Hematopoietic multipotent progenitor cell treated with erythropoietin and hydrocortisone succinate and interleukin-3 and kit ligand, for 15 days (in vitro differentiated cells): ENCODE measurements at places on chromosomes 4 and X.

DNA sequence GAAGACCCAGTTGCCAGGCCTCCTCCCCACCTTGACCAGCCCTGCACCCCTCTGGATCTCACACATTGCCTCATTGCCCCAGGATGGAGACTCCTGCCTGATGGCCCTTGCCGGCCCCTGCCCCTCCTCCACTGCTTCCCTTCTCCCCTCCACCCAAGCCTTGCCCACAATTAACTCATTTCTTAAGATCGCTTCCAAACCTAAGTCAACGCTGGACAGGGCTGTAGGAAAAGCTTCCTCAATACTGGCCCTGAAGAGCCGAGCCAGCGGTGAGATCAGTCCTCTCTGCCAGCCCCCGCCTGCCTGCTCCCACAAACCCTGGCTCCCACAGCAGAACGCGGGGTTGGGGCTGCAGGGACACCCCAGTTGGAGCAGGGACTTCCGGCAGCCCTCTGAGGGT, 7.5 kb upstream of the HAUS7 start:
- DNase-seq: no peak

DNA sequence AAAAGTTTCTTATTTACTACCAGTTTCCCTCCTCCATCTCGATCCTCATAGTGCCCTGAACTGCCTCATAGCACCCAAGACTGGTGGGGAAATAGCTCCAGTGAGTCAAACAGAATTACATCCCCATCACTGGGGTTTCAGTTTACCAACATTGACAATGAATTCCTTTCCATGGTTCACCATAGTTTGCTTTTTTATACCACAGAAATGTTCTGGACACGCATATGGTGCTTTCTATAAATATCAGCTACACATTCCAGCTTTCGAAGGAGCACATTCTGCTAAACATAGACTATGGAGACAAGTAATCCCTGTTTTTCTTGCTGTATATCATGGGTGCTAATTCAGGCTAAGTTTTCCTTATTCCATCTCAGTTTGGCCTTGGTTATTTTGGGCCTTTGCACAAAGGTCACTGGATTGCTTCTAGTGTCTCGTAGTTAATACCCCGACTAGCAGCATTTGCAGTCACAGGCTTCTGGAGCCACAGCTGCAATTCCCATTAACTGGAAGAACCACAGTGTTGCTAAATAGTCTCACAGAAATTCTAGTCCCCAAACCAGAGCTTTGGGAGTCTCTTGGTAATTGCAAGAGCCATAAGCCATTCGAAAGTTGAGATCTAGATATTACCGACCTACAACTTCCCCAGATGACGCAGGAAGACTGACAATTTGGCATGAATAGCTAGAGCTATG, 53.4 kb upstream of the TRPC3 start:
- no peak for DNase-seq

- DNase-seq: no peak
Observed at GRCh38 chrX:97490656-97491055, 606.9 kb downstream of the RPA4 start.

DNA sequence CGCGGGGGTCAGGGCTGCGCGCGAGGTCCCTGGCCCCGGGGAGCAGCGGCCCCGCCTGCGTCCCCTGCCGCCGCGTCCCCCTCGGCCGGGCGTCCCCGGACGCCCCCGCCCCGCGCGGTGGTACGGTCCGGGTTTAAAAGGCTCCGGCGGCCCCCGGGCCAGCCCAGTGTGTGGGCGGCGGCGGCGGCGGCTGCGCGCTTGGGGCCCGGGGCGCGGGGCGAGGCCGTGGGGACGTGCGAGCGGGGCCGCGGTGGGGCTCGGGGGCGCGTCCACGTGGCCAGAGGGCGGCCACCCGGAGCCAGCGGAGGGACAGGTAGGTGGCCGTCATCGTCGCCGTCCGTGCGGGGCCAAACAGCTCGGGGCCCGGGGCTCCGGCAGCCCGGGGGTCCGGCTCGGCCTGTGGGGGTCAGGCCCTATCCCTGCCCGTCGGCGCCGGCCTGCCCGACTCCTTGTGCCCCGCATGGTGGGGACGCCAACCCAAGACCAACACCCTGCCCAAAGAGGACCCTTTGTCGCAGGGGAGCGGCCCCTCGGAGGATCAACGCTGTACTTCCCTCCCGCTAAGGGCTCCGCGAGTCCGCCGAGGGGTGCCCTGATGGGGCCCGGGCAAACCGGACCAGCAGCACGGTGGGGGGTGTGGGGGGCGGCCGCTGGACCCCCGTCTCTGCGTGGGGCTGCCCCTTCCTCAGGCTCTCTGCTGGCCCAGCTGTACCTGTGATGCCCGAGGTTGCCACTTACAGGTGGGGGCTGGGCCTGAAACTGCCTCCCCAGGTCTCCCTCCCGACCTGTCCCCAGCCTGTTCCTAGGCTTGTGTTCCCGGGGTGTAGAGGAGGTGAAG, at the start of gene PLXNA3:
TSS of gene PLXNA3 (plus strand) at position 166 of the 838 bp plus-strand sequence. CDS start 1,903 bp downstream, outside the sequence.
- DNase-seq: no peak

GRCh38 chr4:48854982-48855381, 24.1 kb downstream of the OCIAD1 start:
- DNase-seq: no peak

DNA sequence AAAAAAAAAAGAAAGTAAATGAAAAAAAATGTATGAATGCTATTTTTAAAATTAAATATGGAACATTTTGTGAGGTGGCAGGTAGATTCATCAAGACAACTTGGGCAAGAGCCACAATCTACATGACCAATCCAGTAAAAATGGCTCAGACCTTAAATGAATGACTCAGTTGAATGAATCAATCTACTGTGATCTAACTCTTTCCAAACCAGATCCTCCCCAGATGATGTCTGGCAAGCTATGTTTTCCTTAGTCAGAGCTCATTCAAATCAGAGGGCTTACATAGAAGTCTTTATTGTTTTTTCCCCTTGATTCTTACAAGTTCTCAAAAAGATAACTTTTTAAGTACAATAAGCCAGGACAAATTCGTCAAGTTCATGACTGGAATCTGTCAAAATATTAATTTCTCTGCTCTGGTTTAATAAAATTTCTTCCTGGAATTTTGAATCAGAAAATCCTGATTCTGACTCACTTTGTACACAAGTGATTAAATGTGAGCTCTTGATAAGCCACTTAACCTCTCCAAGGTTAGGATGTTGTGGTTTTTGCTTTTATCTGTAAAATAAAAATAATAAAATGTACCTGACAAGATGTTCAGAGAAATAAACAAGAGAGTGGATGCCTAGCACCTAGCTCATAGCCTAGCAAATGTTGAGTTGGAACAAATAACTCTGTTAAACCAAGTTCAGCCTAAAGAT, 105.6 kb upstream of the SMIM31 start:
- DNase-seq: no peak

GRCh38 chrX:133722756-133723155, 262.6 kb downstream of the GPC3 start:
- no peak for DNase-seq

GRCh38 chr4:95141361-95141760, 383.6 kb downstream of the BMPR1B start:
- no peak for DNase-seq
